Stimulated activated CD4-positive, alpha-beta T cell treated with anti-CD3 and anti-CD28 coated beads, Interleukin-4, amount 100 ng/mL, for 4 hours (primary cell): ENCODE measurements at places on chromosomes 2 and 18.

GRCh38 chr2:106269591-106270291 lies 75.6 kb upstream of the UXS1 start:
- peak; percentile 10 for DNase-seq

DNA sequence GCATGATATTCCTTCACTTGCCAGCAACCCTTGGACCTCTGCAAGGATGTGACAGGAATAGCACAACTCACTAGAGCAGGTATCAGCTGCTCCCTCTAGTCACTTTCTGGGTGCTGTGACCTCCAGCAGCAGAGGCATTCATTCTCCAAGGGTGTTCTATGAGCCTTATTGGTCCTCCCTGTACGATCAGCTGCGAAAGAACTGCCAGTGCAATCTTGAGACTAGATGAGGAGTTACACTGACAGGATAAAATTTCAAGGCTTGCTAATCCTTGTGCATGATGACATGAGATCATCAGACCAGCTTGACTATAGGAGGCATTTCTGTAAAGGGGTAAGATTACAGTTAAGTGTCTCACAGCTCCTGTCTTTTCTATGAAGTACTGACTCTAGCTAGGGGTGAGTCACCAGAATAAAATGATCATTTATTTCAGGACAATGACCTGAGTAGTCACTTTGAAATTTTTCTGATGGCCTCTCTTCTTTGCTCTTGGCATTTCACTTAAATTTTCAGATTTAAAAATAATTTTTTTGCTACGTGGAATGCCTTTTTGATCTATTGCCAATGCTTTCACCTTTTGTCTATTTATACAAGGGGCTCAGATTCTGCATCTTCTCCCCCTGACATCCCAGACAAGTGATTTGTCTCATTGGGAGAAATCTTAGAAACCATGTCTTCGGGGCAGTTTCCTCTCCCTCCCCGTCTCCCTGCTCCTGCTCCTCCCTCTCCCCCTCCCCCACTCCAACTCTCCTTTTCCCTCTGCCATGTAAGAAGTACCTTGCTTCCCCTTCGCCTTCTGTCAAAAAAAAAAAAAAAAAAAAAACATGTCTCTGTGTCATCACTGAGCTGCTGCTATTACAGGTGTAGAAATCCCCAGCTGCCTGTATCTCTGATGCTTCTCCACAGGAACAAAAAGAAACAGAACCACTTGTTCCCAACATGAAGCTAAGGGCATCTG lies 49.2 kb upstream of the FRZB start:
- DNase-seq: no peak

- DNase-seq: no peak
Measured at GRCh38 chr2:204468746-204469429, 76.4 kb upstream of the PARD3B start.

DNA sequence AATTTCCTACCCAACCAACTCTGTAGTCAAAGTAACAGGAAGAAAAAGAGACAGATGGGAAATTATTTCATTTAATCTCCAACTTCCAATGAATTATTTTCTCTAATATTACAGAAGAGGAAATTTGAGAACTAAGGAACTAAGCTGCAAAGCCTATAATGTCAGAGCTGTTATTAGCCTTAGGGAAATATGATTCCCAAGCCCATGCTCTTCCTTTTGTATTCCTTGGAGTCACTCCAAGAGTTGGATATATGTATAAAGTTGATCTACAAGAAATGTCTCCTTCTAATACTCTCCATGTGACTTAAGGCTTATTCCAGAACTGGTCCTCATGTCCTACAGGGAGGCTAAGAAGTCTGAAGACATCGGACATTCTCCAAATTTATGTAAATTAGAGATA lies 31.6 kb upstream of the VWC2L start:
- no peak for DNase-seq

DNA sequence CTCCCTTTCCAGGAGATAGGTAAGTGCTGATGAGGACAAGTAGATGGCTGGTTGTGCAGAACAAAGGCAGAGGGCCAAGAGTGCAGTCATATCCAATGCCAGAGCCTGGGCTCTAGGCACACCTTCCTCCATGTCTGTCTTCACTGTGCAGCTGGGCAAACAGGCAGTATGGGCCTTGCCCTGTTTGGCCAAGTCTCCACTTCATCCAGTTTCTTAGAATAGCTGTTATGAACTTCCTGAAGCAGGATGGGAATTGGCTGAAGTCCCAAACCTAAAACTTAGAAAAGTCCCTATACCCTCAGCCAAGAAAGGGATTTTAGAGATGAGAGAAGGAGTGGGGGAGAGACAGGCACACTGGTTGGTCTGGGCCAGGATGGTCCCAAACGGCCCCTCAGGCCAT lies 37.5 kb upstream of the CYP26B1 start:
- no peak for DNase-seq

- DNase-seq: no peak
Measured at GRCh38 chr2:17206771-17207170, 311.5 kb downstream of the RAD51AP2 start.

GRCh38 chr18:57275111-57275510 lies 77.2 kb upstream of the ST8SIA3 start:
- no peak for DNase-seq

GRCh38 chr2:132911726-132912724 lies 242.0 kb upstream of the LYPD1 start:
- no peak for DNase-seq

DNA sequence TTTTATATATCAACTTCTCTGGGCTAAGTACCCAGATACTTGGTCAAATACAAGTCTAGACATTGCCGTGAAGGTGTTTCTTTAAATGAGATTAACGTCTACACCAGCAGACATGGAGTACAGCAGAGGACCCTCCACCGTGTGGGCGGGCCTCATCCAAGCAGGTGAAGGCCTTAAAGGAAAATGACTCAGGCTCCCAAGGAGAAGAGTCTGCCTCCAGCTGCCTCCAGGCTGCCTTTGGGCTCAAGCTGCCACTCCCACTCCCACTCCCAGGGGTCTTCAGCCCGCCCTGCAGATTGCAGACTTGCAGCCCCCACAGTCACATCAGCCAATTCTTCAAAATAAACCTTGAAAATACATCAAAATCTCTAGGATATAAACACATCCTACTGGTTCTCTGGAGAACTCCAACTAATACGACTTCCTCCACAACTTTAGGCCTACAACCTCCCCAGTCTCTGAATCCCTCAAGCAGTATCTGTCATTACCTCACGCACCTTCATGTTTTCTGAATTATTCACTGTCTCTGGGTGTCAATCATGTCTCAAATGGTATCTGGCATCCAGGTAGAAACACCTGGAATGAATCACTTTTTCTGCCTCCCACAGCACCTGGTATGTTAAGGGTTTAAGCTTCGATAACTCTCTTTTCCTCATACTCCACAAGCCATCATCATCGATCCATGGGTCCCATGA lies 6.9 kb downstream of the ITGB1BP1 start:
- DNase-seq: no peak

DNA sequence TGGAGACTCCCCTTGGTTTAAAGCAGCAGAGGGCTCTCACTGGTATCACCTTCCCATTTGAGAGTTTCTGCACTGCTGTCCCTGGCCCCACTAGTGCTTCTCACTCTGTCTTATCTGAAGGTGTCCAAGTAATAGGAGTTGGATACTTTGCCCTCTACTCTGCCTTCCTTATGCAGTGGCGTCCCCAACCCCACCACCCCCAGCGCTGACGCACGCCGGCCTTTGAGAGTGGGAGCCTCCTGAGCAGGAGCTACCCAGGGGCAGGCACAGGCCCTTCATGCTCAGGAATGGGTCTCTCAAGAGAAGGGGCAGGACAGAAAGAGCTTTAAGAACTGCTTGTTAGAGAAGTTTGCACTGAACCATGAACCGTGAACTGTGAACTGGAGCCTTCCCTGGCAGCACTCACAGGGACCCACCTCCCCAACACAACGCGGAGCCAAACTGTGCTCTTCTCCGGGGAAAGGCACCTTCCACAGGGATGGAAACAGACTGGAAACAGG lies 3.3 kb downstream of the CIB4 start:
- DNase-seq: no peak

- DNase-seq: no peak
Measured at GRCh38 chr2:168494190-168494711, 38.2 kb downstream of the CERS6 start.

- DNase-seq: no peak
Measured at GRCh38 chr2:108491848-108492247, 42.4 kb upstream of the LIMS1 start.

DNA sequence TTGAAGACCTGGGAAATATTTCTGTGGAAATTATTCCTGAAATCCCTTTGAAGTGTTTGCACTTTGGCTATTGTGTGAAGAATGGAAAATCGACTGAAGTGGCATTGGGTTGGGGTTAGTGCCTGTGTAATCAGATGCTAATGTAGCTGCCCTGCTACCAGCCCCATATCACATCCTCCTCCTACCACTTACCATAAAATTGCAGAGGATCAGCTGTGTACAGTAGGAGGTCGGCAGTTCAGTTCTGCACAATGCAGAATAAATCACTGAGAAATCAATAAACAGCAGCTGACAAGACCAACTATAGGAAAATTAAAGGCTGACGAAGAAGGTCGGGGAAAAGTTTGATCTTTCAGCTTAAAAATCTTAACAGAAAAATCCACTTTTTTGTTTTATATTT lies 440.9 kb downstream of the PTPRM start:
- DNase-seq: no peak

- peak; percentile 38 for DNase-seq
Measured at GRCh38 chr2:189657867-189658266, 3.4 kb upstream of the ASNSD1 start.

DNA sequence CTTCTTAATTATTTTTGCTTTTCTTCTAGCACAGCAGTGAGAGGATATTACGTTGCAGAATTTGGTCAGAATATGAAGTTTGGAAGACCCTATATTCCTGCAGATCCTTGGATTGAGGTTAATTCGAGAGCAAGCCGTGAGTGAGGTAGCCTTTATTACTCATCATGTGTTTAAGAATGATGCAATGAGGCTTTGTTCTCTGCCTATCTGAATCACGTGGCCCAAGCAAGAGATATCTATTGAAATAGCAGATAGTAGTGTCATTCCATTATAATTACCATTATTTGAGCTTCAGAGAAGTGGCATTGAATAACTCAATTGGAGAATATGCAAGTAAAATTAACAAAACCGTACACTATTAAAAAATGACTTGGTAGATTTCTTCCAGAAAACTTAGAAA lies 641.1 kb downstream of the TMEM182 start:
- DNase-seq: no peak

- no peak for DNase-seq
Measured at GRCh38 chr2:197847651-197848401, 43.4 kb downstream of the PLCL1 start.
